ENCODE measurements at places on chromosomes 3 and 15. TPM values are rescaled to one million over a fixed set of nuclear protein-coding genes. Genes with fewer than 3 reads are reported as not detected.

The ITIH3 gene
- total RNA-seq, result 7.6 TPM

The OXTR gene
- total RNA-seq, result 0.25 TPM

The TNNC1 gene
- total RNA-seq, result 1.7 TPM

The CLDN18 gene
- total RNA-seq, result not detected

The HHLA2 gene
- total RNA-seq, result not detected

DNA sequence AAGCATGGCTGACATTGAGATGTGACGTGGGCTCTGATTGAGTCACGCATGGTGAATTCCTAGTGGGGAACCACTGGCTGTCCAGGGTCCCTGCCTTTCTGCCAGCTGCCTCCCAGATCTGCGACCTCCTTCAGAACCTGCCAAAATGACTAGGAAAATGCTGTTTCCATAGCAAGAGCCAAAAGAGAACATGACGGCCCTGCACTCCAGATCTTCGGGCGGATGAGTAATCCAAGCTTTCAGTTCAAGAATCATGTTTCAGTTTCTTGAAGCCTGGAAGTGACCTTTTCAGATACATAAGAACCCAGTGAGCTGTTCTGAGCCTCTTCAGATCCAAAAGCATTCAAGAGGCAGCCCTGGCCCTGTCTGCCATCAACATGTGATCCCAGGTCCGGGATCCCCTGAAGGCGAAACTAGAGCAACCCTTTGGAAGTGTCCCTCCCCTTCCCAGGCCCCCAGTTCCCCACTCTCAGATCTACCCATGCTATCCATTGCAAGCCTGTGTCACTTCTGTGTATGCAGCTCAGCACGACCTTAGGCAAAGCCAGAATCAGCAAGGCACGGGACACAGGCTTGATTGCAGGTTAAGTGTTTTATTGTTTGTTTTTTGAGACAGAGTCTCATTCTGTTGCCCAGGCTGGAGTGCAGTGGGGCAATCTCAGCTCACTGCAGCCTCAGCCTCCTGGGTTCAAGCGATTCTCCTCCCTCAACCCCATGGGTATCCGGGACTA is 19.7 kb downstream of the ANKRD63 start:
- peak overlapping the region; percentile 87 for H3K27ac ChIP-seq

GRCh38 chr3:49461443-49462171 is 8.5 kb upstream of the DAG1 start:
- H3K4me3 ChIP-seq, result no peak overlapping the region
- H3K4me1 ChIP-seq, result peaks cover 12% of the 10 kb centered on the region
- H3K27me3 ChIP-seq, result no peaks in the 10 kb centered on the region
- H3K27ac ChIP-seq, result no peak overlapping the region
- no peak for DNase-seq

GRCh38 chr3:80701349-80701748 is 933.6 kb upstream of the ROBO1 start:
- no peaks in the 10 kb centered on the region for H3K4me1 ChIP-seq
- H3K27ac ChIP-seq, result no peak overlapping the region
- no peaks in the 10 kb centered on the region for H3K27me3 ChIP-seq
- no peak for DNase-seq
- no peaks in the 10 kb centered on the region for H3K36me3 ChIP-seq

- no peaks in the 10 kb centered on the region for H3K36me3 ChIP-seq
- H3K27me3 ChIP-seq, result no peaks in the 10 kb centered on the region
- H3K4me1 ChIP-seq, result peaks cover 55% of the 10 kb centered on the region
- H3K27ac ChIP-seq, result no peak overlapping the region
- no peak overlapping the region for H3K4me3 ChIP-seq
- DNase-seq, result no peak
Observed at GRCh38 chr15:41939986-41940385, 32.4 kb downstream of the EHD4 start.

DNA sequence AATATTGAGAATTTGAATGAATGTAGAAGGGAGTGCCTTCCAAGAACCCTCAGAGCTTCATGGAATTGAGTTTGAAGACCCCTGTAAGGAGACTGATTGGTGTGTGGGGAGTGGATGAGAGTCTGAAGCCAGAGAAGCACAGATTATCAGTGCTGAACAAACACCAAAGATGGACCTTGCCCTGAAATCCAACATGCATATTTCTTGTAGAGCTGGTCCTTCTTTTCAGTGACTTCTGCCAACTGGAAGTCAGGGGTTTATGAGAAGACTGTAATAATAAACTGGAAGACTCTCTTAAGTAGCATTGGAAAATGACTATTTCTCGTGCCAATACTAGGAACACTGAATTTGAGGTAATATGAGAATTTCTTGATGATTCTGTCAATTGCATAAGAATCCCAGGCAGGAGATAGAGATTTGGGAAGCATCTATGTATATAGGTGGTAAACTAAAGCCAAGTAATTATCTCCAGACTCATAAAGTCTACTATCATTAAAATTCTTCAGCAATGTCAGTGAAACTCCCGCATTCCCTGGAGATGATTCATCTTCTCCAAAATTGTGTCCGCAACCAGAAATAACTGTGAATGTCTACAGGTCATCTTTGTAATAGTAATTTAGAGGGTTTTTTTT is 213.8 kb downstream of the IL5RA start:
- H3K4me1 ChIP-seq, result no peaks in the 10 kb centered on the region
- no peak overlapping the region for H3K27ac ChIP-seq
- no peak overlapping the region for H3K4me3 ChIP-seq
- no peaks in the 10 kb centered on the region for H3K27me3 ChIP-seq
- no peak for DNase-seq

DNA sequence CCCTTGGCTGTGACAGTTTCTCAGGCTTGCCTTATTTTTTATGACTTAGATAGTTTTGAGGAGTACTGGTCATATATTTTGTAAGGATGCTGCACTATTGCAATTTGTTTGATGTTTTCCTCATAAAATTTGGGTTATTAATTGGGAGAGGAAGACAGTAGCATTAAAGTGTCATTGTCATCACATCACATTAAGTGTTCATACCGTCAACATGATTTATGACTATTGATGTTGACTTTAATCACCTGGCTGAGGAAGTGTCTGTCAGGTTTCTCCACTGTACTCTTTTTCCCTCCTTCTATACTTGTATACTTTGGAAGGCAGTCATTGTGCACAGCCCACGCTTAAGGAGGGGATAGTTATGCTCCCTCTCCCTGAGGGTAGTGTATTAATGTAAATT is 26.9 kb downstream of the TRIM69 start:
- H3K27ac ChIP-seq, result no peak overlapping the region
- no peak for DNase-seq
- no peaks in the 10 kb centered on the region for H3K4me1 ChIP-seq
- no peaks in the 10 kb centered on the region for H3K27me3 ChIP-seq
- H3K4me3 ChIP-seq, result no peak overlapping the region

DNA sequence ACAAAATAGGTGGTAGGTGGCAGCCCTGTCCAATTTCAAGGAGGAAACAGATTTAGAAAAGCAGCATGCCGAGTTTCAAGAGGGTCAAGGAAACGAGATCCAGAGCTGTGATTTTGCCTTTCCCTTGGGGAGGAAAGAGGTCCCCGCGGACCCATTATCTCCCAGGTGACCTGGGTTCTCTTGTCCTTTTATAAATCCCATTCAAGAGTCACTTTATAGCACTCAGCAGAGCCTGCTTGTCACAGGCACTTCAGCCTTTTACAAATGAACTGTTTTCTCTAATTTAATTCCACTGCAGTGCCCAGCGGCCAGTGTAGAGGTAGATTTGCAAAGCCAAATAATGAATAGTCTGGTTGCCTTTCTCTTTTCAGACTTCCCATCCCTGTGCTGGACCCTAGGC is 99.9 kb downstream of the CD47 start:
- no peak overlapping the region for H3K27ac ChIP-seq
- H3K27me3 ChIP-seq, result no peaks in the 10 kb centered on the region
- H3K4me3 ChIP-seq, result no peak overlapping the region
- no peak for DNase-seq
- H3K36me3 ChIP-seq, result no peaks in the 10 kb centered on the region

All from vagina (tissue), 2 donors.